Naive B cell (primary cell): ENCODE measurements at places on chromosomes 3 and 15.
A peak's percentile ranks its signal among the peaks of the same experiment; 100 is the strongest.

- DNase-seq = peak; percentile 71
Observed at GRCh38 chr15:101407439-101407838, 82.1 kb downstream of the PCSK6 start.

DNA sequence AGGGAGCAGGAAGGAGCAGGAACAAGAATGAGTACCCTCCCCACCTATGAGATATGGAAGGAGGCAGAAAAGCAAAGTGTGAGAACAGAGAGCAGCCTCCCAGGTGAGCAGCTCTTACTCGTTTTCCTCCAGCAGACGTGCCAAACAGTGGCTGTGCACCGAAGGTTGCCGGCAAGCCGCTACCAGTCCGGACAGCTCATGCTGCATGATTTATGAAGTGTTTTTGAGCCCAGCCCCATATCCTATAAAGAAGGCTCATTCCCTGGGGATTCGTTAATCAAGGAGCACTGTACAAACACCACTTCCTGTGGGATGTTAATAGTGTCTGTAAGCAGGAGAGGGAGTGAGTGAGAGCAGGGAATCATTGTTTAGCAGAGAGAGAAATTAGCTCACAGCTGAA, 118.3 kb upstream of the FOXB1 start:
- no peak for DNase-seq

DNA sequence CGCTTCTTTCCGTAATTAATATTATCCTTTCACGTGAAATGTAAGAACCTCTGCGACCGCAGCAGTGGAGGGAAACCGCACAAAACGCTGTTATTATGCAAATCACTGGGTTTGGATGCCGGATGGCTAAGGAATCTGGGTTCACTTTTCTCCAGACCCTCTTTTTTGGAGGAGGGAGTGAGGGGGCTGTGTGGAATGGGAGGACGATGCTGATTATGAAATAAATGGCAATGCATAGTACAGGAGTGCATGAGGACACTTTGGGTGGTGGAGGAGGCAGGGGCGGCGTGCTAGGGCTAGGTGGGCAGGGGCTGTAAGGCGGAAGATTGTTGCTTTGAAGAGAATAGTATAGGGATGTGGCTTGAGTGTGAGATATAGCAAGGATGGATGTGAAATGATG, 1.8 kb downstream of the CADM2 start:
- DNase-seq = no peak

- no peak for DNase-seq
Observed at GRCh38 chr15:80466543-80466942, 62.4 kb downstream of the ARNT2 start.

DNA sequence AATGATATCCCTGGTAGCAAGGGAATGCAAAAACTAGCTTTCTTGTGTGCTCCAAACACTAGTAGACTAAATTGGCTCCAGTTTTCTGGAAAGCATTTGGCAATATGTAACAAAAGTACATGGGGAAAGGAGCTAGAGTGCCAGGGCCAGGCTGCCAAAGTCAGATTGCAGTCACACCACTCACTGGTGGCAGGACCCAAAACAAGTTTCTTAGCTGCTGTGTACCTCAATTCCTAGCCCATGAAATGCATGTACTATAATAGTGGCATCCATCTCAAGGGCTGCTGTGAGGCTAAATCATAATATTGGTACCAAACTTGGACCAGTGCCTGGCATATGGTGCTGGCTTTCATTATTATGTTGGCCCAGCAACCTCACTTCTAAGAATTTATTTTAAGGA, 49.3 kb downstream of the CLDN18 start:
- DNase-seq = no peak

DNA sequence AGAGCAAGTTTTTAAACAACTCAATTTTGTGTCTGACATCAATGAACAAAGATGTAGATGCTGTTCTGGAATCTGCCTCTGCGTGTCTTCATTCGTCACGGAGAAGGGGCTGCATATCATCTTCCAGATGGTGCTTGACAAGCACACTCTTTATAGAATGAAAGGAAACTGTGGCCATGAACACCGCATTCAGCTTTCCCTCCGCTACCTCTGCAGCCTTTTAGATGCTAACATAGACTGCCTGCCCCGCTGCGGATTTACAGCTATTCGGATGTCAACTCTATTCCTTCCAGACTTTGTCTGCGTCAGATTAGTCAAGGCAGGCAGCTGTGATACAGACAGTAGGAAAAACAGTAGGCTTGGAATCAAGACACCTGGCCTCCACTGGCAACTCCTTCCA, 232.9 kb downstream of the TJP1 start:
- DNase-seq = no peak
